ENCODE measurements at places on chromosomes 4 and X.
A peak's percentile ranks its signal among the peaks of the same experiment; 100 is the strongest.

DNA sequence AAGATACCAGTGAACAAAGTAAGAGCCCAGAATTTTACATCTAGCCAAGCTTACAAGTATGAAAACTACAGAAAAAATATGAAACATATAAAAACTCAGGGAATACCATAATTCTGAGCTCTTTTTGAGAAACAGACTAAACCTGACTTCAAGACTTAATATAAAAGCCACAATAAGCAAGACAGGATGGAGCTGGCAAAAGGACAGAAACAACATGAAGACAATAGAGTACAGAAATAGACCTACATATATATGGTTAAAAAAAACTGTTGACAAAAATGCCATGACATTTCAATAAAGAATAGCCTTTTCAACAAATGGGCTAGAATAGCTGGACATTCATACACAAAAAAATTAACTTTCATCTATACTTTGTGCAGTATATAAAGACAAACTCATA, 49.4 kb downstream of the UBA6 start:
- no peak for DNase-seq

- DNase-seq: no peak
Observed at GRCh38 chrX:32673193-32673592, 538.2 kb downstream of the DMD start.

DNA sequence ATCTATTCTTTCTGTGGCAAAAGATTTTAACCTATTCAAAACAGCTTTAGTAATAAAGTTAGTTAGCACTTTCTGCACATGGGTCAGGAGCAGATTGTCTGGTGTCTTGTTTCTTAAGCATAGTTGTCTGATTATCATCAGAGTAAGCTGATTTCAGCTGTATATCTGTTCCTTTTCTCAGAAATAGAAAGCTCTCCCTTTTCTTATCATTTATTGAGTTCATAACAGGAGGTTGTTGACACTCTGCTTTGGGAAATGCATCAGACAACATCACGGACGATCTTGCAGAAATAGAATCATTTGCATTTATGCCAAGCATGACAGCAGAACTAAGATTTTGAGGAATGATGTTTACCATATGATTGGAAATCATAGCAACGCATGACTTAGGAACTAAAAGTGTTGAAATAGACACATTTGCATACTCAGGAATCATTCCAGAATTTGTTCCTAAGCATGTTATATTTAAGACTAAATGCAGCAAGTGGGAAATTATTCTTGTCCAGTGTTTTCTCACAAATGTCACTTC, 66.7 kb downstream of the RBMX2 start:
- DNase-seq: no peak

- no peak for DNase-seq
Observed at GRCh38 chr4:14853176-14853943, 148.9 kb upstream of the CPEB2 start.

- DNase-seq: no peak
Observed at GRCh38 chr4:7805533-7806337, 133.9 kb downstream of the AFAP1 start.

GRCh38 chr4:184439856-184440594, 34.3 kb downstream of the IRF2 start:
- no peak for DNase-seq

GRCh38 chr4:1418494-1419285, 12.4 kb upstream of the NKX1-1 start:
- no peak for DNase-seq

DNA sequence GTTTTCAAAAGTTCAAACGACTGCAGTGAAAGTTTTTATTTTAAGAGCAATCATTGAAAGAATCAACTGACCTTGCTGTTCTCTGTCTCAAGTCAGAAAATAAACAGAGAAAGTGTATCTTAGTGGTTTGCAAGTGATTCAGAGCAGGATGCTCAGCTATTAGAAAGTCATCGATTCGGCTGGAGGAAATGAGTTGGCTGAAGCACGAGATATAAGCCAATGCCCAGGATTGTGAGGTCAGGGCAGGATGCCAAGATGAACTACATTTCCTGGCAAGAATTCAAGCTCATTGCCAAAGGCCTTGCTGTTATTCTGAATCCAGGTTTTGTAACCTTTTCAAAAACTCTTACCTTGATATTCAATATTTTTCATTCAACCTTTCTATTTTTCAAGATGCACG, 541.4 kb upstream of the BOD1L1 start:
- peak; percentile 73 for DNase-seq

GRCh38 chr4:39365360-39365759, 802 bp downstream of the RFC1 start:
- no peak for DNase-seq

GRCh38 chr4:99625369-99625768, 32.3 kb downstream of the C4orf54 start:
- DNase-seq: no peak

- DNase-seq: no peak
Observed at GRCh38 chr4:24582235-24582832, 2.0 kb downstream of the DHX15 start.

DNA sequence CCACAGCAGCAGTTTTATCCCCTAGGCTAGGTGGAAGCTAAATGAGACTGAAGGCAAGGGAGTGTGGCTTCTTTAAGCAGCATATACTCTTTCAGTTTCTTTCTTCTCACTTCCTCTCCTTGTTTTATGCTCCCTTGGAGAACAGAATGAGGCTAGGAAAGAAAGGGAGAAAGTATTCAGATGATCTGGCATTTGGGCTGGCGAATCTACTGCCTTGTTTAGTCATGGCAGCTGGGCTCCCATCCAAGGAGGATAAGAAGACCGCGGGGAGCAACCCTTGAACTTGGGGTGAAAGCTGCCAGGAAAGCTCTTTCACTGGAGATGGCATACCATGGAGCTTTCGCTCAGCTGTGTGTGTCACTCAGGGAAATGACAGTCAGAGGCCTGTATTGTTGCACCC, 72.1 kb downstream of the ARHGEF38 start:
- DNase-seq: no peak

DNA sequence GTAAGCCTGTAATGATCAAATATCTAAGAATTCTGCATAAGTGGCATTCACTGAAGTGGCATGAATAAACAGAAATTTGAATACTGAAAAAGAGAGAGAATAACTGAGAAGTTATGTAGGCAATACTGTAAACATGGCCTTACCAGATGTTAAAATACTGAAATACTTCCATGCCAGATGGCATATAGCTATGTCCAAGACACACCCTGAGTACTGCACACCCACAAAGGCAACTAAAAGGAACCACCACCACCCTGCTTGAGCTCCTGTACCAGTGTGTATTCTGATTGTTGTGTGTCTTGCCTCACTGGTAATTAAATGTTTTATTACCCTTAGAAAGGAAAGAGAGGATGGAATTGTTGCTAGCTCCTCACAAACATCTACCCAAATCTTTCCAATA, 192.1 kb downstream of the ADAMTS3 start:
- no peak for DNase-seq

- DNase-seq: peak; percentile 42
Observed at GRCh38 chrX:15816886-15817285, 26.6 kb downstream of the ZRSR2 start.

DNA sequence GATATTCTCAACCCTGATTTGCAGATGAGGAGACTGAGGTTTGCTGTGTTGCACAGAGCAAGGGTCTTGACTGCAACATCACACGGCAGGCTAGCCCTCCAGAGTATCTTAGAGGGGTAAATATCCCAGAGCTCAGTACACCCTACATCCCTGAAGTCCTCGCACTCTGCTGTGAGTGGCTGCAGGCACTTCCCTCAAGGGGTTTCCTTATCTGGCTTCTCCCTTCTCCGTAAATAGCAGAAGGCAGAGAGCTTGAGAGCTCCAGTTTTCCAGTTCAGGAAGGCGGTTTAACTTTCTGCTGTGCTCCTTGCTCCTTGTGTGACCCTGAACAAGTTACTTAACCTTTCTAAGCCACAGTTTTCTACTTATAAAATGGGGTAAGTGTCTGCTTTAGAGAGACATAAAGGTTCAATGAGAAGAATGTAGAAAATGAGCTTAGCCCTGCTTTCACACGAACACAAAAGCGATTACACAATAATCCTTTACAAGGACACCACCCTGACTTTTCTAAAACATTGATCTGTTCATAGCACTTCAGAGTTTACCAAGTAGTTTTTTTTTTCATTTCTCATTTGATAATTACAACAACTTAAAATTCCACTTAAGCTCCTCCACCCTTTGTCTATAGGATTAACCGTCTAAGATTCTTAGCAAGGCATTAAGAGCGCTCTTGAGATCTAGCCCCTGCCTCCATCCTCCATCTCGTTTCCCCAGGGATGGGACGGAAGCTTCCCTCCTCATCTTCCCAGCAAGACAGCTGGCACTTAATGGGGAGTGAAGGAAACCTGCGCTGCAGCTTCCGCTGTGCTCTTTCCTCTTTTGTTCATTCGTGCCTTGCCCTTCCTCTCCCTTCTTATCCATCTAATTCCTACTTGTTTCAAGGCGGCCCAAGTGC, 68.4 kb downstream of the TAPT1 start:
- no peak for DNase-seq

- DNase-seq: no peak
Observed at GRCh38 chrX:13965531-13965930, 64.2 kb downstream of the GEMIN8 start.

DNA sequence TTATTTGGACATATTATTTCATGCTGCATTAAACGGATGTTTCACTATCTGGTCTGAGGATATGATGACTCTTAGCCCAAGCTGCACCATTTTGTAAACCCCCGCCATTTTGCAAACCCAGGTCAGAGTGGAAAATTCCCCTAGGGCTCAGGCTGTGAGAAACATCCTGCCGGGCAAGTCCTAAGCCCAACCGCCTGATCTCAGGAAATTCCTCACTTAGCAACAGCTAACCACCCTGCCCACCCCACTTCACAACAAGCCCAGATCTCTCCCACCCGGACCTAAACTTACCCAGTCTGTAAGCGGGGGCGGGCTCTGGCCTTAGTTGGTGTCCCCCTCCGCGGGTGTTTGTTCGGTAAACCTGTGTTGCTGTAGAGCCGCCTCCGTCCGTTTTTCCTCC, 2747.1 kb downstream of the PCDH7 start:
- no peak for DNase-seq

GRCh38 chr4:183142571-183143550, 43.8 kb downstream of the WWC2 start:
- no peak for DNase-seq

DNA sequence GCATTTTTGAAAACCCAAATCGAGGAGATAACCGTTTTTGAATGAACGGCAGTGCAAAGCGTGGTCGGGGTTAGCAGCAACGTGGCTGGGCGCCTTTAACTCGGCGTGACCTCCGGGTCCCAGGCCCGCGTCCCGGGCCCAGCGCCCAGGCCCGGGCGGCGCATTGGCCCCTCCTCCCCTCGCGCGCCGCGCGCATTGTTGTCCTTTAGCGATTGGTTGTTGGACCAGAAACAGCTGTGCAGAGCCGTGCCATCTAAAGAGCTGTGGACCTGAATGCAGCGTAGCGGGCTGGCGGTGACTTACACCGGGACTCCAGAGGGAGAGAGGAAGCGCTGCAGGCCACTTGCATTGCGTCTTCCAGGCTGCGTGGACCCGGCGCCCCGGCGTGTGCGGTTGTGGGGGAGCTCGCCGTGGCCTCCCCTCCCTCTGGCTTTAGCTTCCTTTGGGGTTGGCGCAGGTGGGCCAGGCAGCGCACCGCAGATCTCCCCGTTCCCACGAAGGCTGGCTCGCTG, at the start of gene STOX2:
Gene STOX2, plus strand, starts transcription at position 227 of the 512 bp plus-strand sequence. CDS start 1,484 bp downstream, outside the sequence.
- DNase-seq: no peak
